Endodermal cell (in vitro differentiated cells): ENCODE measurements at places on chromosomes 13 and 19. TPM values are rescaled to one million over a fixed set of nuclear protein-coding genes. Genes with fewer than 3 reads are reported as not detected.

Gene SERTAD1
- total RNA-seq, result 4.0 and 4.5 TPM in 2 replicates

Gene NLRP9
- total RNA-seq, result not detected in 3 replicates

- no peaks in the 10 kb centered on the region for H3K4me1 ChIP-seq
- no peaks in the 10 kb centered on the region for H3K27me3 ChIP-seq
- H3K27ac ChIP-seq, result no peak overlapping the region
- H3K36me3 ChIP-seq, result peaks cover 25% of the 10 kb centered on the region
Observed at GRCh38 chr19:2081873-2082810, 14.0 kb downstream of the MOB3A start.

DNA sequence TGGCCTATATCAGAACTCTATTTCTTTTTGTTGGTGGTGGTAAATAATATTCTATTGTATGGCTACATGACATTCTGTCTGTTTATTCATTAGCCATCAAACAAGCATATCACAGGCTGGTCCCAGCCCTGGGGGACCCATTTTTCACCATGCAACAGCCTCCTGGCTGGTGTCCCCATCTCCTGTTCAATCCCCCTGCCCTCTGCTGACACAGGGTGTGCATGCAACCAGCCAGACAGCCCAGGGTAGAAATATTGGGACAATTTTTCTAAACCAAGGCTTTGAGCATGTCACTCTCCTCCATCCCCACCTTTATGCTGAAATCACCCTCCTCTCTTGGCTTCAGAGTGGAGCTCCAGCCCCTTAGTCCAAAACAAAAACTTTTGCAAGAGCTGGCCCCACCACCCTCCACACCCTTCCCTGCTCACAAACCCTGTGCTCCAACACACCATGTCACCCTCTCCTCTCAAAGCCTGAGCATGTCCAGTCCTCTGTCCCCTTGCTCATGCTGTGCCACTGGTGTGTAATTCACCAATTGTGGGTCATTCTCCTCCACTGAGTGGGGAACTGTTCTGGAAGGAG is 153.0 kb upstream of the UQCRFS1 start:
- H3K4me3 ChIP-seq, result no peak overlapping the region
- H3K27ac ChIP-seq, result no peak overlapping the region
- no peaks in the 10 kb centered on the region for H3K4me1 ChIP-seq
- no peaks in the 10 kb centered on the region for H3K27me3 ChIP-seq

DNA sequence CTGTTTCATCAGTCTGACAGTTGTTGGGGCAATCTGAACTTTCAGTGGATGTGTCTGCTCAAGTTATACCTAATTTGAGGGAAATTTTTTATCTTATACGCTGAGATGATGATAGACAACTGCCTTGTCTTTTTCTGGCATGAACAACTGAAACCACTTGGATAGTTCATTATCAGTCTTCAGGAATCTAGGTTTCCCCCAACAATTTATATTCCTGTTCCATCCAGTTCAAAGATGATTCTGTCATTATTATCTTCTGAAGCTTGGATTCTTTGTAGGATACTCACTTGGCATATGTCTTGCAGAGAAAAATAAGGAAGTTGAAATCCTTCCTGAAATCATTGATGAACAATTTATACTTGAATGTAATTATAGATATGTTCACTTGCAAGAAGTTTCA is 193.7 kb downstream of the LMO7 start:
- DNase-seq, result no peak
- H3K27me3 ChIP-seq, result no peaks in the 10 kb centered on the region
- H3K4me3 ChIP-seq, result no peak overlapping the region
- no peaks in the 10 kb centered on the region for H3K4me1 ChIP-seq
- H3K27ac ChIP-seq, result no peak overlapping the region

GRCh38 chr13:99639126-99639525 is 137.9 kb downstream of the TM9SF2 start:
- no peak overlapping the region for H3K27ac ChIP-seq
- no peaks in the 10 kb centered on the region for H3K36me3 ChIP-seq
- no peaks in the 10 kb centered on the region for H3K27me3 ChIP-seq
- no peak for DNase-seq

GRCh38 chr19:36574741-36575140 is 1.6 kb upstream of the ZNF529 start:
- H3K27ac ChIP-seq, result no peak overlapping the region
- DNase-seq, result no peak
- no peaks in the 10 kb centered on the region for H3K4me1 ChIP-seq
- H3K27me3 ChIP-seq, result no peaks in the 10 kb centered on the region
- peak overlapping the region; percentile 94 for H3K4me3 ChIP-seq

- no peak within 1 kb of the TSS for H3K27ac ChIP-seq
- peaks cover 67% of the 10 kb centered on the region for H3K27me3 ChIP-seq
Observed at GRCh38 chr13:36432106-36432544, at the start of gene CCNA1. Gene CCNA1, plus strand, starts transcription at chr13:36432495. Its CDS starts 562 bp downstream, at chr13:36433057.
